GDM1 (cell line): ENCODE measurements at places on chromosomes 1 and 21.
A peak's percentile ranks its signal among the peaks of the same experiment; 100 is the strongest.

DNA sequence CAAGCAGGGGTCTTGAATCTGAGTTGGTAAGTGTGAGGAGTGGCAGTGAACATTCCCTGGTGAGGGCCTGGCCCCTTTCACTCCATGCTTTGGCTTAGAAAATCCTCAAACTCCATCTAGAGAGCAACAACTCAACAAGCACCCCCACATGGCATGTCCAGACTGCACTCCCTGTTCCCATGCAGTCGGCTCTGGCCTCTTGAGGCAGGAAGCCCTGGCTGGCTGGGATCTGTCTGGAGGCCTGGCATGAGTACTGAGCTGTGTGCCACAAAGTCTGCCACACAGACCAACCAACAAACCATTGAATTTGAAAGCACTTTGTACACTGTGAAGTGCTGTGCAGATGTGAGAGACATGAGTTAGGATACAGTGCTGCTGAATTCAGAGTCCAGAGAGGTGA, 25.2 kb downstream of the COA7 start:
- DNase-seq, result no peak

GRCh38 chr1:15762546-15762945, 4.0 kb downstream of the FBLIM1 start:
- no peak for DNase-seq

- no peak for DNase-seq
Measured at GRCh38 chr1:55747408-55747841, 532.3 kb upstream of the USP24 start.

- DNase-seq, result no peak
Measured at GRCh38 chr1:54247863-54248515, 48.0 kb downstream of the MRPL37 start.

DNA sequence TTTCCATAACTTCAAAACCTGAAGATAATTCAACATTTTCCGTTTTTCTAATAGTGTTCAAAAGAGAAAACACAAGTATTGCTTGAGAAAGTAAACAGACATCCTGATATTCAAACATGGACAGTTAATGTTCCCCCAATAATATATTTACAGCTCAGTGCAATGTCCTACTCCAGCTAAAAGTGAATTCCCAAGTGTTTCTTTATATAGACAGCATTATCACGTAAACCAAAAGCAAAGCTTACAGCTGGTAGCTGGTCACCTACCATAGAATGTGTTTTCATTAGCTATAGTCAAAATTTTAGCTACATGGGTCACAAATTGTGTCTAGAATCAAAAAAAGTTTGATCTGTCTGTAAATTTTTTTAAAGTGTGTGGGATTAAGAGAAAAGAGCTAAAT, 34.9 kb downstream of the WLS start:
- no peak for DNase-seq

GRCh38 chr1:33599516-33600115, 127.2 kb downstream of the ZSCAN20 start:
- DNase-seq, result no peak

GRCh38 chr21:45998276-45998701, 16.7 kb downstream of the COL6A1 start:
- no peak for DNase-seq

GRCh38 chr1:91833946-91834345, 52.0 kb downstream of the TGFBR3 start:
- no peak for DNase-seq

DNA sequence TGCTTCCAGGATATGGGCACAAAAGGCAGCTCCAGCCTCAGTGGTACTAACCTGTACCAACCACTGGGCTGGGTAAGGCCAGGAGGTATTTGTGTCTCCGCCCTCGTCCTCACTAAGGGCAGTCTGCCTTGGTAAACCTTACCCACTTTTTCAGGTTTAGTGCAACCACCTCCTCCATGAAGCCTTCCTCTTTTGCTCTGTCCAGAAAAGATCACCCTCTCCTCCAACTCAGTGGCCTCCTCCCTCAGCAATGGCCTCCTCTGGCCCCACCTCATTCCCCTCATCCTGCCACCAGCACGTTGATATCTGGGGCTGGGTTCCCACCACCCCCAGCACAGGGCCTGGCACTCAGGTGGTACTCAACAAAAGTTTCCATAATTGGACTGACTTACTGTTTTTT, 161.5 kb downstream of the GRIK3 start:
- no peak for DNase-seq

GRCh38 chr1:104132382-104132973, 382.8 kb downstream of the AMY1C start:
- no peak for DNase-seq

GRCh38 chr1:12069623-12070244, 6.6 kb downstream of the TNFRSF8 start:
- peak; percentile 44 for DNase-seq

- DNase-seq, result no peak
Measured at GRCh38 chr1:37636435-37636834, 1.7 kb upstream of the RSPO1 start.

GRCh38 chr21:43343992-43344886, 82.7 kb downstream of the SIK1 start:
- DNase-seq, result no peak

- no peak for DNase-seq
Measured at GRCh38 chr1:111937147-111937725, 52.2 kb downstream of the KCND3 start.

GRCh38 chr1:1101503-1101902, 14.4 kb downstream of the C1orf159 start:
- no peak for DNase-seq

- no peak for DNase-seq
Measured at GRCh38 chr1:180680558-180681144, 48.8 kb downstream of the XPR1 start.
